Frontal cortex (tissue), 4 donors: ENCODE measurements at places on chromosomes 4 and X. TPM values are rescaled to one million over a fixed set of nuclear protein-coding genes. Genes with fewer than 3 reads are reported as not detected.

The SNX25 gene
- 55.4 TPM for total RNA-seq

DNA sequence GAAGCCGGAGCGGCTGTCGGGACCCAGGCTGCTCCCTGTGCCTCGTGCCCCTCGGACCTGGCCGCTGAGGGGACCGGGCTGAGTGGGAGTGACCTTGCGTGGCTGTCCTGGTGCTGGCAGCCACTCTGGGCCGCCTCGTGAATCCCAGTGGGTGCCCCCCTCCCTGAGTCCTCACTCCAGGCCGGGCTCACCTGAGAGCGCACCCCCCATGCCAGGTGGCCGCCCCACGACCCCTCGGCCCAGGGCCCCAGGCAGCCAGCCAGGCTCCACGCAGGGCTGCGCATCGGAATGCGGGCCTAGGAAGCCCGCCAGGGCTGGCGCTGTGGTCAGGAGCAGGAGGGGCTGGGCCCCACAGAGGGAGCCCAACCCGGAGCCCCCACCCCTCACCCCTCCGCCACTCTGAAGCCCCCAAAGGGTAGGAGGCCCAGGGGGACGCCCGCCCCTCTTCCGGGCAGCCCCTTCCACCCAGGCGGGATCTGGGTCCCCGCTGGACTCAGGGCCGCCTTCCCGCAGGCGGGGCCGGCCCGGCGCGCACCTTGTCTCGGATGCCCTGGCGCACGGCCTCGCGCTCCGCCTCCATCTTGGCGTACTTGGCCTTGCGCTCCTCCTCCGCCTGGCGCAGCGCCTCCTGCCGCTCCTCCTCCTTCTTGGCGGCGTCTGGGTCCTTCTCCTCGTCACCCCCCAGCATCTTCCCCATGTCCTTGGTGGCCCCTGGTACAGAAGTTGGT lies 33.9 kb downstream of the CPLX1 start:
- DNase-seq = no peak

DNA sequence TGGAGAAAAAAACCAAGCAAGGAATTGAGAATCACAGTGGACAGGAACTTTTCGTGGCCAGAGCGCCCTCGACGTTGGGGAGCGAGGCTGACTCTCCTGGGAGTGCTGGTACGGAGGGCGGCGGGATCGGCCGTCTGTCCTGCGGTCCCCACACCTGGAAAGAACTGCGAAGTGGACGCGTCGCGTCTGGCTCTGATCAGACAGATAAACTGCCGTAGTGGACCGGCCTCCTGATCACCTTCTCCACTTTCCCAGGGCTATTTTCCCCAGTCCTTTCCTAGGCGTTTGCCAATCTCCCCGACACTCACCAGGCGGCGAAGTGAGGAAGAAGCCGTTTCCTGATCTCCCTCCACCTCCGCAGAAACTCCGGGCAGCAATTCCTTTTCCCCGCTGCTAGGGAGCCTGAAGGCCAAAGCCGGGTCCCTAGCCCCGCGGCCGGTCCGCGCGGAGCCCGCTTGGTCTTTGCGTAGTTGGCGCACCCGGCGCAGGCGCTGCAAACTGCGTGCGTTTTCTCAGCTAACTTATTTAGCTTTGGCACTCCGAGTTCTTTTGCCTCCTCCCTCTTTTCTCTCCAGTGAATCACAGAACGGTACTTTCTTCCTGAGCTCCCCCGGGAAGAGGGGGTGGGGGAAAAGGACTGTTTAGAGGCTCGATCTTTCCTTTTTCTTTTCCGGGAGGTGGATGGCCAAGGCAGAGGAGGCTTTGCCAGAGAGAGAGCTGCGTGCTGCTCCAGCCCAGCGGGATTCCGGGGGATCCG lies at the start of gene ARSJ:
Gene ARSJ, minus strand, starts transcription at position 500 of the 757 bp plus-strand sequence. CDS start 813 bp downstream, outside the sequence.
- peak; percentile 40 for DNase-seq

GRCh38 chr4:24781999-24782745 lies 13.2 kb upstream of the SOD3 start:
- DNase-seq = no peak

DNA sequence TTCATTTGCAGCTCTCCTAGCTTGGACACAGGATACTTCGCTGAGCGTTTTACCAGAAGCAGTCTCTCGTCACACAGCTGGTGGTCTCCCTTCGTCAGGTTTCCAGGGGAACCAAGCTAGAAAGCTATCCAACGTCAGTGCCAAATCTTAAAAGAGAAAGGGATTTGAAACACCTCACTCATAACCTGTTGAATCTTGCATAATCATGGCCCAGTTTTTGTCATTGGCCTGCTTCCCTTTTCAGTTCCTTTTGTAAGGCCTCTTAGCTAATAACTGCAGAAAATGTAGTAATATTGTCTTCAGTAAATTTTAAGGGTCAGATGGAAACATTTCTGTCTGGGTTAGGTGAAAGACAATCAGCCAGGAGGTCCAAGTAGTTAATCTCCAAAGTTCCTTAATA lies 22.0 kb downstream of the RAB39B start:
- no peak for DNase-seq

The COL25A1 gene
- 14.7 TPM for total RNA-seq

DNA sequence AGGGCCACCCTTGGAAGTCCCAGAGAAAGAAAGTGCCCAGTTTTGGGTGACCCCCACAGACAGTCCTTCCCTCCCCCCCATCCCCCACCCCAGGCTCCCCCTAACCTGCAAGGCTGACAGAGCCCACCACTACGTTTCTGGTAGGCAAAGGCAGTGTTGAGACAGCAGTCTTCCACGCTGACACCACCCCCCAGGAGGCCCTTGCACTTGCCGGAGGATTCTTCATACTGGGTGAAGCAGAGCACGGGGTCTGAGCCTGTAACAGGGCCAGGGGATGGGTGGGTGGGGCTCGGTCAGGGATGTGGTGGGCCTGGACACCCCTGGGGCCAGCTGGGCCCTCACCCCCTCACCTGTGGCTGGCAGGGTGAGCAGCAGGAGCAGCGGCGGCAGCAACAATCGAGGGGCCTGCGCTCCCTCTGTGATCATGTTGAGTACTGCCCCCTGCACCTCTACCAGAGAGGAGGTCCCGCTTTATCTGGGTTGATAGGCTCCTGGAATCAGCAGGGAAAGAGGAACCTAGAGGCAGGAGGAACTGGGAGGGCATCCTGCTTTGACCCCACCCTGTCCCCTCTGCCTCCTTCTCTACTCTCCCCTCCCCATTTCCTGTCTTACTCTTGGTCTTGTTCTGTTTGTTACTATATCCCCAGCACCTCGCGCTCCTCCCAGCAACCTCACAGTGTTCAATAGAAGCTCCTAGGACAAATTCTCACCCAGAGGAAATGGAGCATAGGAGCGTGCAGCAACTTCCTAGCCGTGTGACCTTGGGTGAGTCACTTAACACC lies at the start of gene CFP:
Gene CFP, minus strand, starts transcription at position 512 of the 782 bp plus-strand sequence. Its CDS starts 86 bp downstream, at position 426.
- no peak for DNase-seq

The C4orf36 gene
- total RNA-seq = 2.0 TPM

GRCh38 chr4:149999485-150000074 lies 78.7 kb upstream of the DCLK2 start:
- peak; percentile 24 for DNase-seq

DNA sequence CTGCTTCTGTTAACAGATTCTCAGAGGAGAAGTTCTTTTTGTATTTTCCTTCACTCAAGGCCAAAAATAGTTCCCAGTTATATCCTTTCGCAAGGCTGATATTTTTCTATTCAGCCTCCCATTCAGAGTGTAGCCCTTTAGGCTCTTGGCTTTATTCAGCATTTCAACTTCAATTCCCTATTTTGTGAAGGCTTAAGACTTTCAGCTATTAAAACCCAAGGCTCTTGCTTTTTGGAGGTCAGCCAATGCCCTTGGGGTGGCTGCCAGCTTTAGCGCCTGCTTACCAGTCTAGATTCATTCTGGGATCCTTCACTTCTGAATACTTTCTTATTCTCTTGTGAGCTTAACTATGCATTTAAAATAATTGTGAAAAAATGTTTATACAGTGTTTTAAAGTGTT lies 57.3 kb upstream of the ADGRA3 start:
- peak; percentile 19 for DNase-seq

- DNase-seq = peak; percentile 44
These were observed 345.4 kb upstream of the GATB start for GRCh38 chr4:152106113-152106763.

GRCh38 chrX:9746148-9746888 lies 19.3 kb downstream of the GPR143 start:
- no peak for DNase-seq

The RPS6KA3 gene
- 24.9 TPM for total RNA-seq

- no peak for DNase-seq
These were observed 6.1 kb upstream of the USP11 start for GRCh38 chrX:47226531-47227333.

- no peak for DNase-seq
These were observed 1870.5 kb upstream of the TENM3 start for GRCh38 chr4:180372691-180373090.
